ENCODE measurements at places on chromosomes 4 and X.

DNA sequence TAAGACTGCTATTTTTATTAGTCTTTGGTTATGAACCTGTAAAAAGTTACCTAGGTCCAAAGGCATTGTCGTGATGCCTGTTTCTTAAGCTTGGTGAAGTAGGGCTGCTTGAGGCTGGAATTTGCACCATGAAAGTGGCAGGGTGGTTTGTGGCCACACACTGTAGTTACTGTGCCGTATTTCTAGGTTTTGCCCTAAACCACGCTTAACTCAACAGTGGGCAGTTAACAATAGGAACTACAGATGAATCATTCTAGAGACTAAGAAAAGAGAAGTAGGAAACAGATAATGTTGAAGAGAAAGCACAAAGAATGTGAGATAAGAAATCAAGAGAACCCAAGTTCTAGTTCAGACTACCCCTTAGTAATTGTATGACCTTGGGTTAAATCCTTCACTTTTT, 11.5 kb downstream of the ETNPPL start:
- DNase-seq: no peak

DNA sequence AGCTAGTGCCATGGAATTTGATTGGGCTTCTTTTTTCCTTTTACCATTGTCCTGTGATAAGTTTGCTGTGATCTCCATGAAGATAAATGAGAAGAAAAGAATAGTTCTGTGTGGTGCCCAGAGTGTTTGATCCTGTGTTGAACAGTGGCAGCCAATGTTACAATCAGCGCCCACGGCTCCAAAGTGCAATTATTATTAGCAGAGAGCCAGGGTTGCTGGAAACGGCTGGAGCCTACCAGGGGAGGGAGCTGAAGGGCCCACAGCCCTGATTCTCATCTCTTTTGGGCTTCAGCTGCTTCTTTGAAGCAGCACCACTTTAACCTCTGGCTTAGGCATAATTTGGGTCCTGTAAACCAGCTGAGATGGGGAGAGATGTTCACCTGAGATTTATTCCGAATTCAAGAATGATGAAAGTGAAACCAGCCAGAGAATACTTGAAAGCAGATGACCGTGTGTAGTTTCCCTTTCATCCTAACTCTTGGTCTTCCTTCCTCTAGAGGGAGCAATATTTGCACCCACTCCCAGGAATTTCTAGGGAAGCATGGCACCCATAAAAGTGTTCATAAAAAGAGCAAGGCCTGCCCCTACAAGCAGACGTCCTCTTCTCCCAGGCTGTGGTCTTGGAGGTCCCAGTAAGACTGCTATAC, 298.3 kb downstream of the EVC2 start:
- no peak for DNase-seq

DNA sequence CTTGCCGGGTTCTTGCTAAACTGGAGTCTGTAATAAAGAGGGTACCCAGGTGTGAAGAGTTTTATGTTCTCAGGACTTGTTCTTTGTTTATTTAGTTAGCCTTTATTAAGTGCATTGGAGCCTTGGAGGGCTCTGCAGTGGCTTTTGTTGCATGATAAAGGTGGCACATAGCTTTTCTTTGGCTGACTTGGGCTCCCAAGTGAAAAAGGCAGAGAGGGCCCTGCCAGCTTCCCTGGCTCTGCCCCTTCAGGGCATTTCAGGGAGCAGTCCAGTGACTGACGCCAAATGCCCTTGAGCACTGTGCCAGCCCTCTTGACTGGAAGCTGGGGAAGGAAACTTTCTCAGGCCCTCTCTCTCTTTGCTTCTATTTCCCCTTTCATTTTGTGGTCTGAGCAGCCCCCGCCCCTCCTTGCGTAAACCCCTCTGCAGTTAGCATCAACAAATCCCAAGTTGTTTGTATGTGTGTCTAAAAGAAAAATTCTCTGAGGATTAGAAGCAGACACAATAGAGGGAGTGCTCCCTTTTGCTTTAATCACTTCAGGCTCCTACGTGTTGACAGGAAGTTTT, 152.2 kb downstream of the NHS start:
- DNase-seq: peak; percentile 29

- no peak for DNase-seq
Observed at GRCh38 chrX:100731441-100732281, at the start of gene SYTL4. Gene SYTL4 (minus strand): TSS chrX:100732121. CDS start chrX:100702037, 30,084 bp downstream.

DNA sequence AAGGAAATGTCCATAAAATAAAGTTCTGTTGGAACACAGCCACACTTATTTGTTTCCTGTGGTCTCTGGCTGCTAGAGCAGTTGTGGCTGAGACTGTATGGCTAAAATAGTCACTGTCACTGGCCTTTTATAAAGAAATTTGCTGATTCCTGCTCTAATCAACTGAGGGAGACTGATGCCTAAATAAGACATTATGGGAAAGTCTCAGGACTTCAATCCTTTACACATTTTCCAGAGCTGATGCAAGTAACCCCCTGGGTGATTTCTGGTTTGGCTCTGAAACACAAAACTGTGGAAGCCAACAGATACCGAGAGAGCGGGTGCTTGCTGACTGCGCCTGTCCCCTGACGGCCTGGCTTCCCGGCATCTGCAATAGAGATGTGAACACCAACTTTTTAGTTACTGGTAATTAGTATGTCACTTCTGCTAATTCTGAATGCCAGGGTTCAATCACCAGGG, 64.0 kb downstream of the POLR2B start:
- DNase-seq: no peak

DNA sequence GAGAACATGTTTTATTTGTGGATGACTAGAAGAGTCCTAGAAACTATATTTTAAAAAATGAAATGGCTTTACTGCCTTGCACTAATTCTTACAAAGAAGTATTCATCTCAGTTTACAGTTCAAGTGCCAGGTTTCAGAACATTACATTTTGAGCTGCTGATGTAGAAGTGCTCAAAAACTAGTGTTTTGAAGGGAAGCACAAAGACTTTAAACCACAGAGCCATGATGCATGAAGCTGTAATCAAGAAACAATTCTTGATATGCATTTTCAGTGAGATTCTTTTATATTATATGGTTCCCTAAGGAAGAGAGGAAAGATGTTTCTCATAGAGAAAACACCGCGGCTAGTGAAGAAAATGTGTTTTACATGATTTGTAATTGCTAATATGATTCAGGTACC, 1163.0 kb downstream of the RAPGEF2 start:
- DNase-seq: no peak

GRCh38 chrX:119147486-119147885, 19.9 kb upstream of the KIAA1210 start:
- DNase-seq: no peak

GRCh38 chr4:2036866-2037265, 22.3 kb upstream of the NAT8L start:
- no peak for DNase-seq

DNA sequence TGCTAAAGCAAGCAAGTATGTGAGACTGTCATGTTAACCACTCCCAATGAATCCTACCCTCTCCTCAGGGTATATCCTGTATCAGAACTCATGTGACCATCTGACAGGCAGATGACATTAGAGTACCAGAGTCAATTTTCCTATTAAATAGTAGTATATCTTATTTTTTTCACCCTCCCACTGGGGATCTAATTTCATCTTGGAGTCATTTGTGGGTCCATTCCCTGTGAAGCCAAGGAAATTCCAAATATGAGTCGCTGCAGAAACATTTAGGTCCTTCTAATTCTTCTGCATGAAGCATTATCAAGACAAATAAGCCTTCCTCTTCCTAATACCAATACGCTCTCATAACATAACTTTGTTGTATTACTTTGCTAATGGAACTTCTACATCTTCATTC, 52.2 kb upstream of the BLTP1 start:
- DNase-seq: no peak

DNA sequence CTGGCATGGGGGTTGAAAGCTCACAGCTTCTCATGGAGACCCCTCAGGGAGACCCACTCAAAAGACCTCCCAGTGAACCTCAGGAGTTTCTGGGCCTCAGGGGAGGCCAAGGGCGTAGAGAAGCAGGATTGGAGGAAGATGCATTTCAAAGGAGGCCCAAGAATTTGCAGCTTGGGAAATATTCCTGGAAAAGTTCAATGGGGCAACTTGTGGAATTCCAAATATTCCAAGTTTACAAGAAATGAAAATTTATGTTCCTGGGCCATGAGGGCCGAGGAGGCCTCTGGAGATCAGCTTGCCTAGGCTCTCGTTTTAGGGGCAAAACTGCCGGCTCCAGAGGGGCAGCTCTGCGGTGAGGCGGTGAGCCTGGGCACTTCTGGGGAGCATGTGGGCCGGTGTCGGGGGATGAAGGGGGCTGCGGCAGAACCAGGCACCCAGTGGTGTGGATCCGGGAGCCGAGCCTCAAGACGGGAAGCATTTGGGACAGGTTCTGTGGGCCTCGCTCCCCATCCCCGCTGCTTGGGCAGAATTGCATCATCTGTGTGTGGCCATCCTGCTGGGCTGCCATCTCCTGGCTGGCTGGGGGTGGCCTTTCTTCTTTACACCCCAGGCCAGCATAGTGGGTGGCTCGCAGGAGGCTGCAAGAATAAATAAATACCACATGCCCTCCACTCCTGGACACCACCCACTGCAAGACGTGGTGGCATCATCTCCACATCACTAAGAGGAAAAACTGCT, 54.6 kb upstream of the GPR78 start:
- DNase-seq: no peak

GRCh38 chrX:67730296-67730695, 186.5 kb downstream of the AR start:
- DNase-seq: no peak

DNA sequence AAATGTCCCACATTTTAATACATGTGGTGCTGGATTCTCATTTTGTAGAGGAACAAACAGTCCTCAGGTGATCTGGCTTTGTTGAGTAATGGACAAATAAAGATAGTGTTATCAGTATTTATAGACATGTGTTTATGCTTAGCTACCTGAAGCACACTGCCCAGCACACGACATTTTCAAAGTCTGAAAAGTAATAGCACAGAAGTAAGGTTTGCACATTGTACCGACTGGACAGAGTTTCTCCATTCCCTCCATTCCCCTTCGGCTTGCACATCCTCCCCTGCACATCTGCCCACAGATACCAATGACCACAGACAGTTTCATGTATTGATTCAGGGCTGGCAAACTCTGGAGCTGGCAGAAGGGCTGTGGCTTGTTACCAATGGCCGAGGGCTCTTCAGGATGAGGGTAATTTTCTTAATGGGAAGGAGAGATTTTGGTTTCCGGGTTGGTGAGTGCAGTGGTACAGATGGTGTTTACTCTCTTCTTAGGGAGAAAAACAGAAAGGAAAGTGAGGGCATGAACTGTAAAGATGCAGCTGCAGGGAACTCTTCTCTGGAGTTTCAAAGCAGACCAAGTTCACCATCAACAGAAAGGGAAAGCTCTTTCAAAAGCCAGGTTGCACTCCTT, 2.3 kb downstream of the GRPR start:
- no peak for DNase-seq
